ENCODE measurements at places on chromosomes 5 and 9.

- no peak for DNase-seq
Measured at GRCh38 chr5:51960617-51961121, 577.4 kb downstream of the ISL1 start.

DNA sequence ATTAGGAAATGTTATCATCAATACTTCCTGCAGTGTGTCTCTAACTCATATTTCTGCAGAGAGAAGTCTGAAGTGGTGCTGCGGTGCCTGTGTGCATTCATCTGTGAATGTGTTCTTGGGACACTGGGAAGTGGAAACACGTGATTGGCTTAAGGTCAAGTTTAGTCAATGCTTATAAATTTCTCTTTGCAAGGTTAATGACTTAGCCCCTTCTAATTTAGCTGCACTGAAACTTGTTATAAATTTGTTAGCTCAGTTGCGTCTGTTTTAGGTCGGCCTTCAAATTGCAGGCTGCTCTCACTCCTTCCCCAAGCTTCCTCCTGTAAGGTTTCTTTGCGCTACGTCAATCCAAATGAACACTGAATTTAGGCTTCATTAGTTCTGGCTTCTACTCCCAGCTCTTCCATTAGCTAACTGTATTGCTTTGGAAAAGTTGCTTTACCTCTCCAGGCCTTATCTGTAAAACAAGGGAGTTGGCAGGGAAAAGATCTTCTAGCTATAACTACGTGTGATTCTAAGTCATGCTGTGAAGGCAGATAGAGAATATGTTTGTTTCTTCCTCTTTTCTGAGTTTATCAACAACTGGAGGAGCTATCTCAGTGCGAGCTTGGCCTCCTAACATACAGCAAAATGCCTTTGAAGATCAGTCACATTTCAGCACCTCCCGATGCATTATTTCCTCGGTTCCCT, 341.8 kb downstream of the NFIB start:
- no peak for DNase-seq

GRCh38 chr9:12975496-12975895, 200.7 kb downstream of the LURAP1L start:
- DNase-seq, result no peak

GRCh38 chr5:24645483-24645882, 705 bp upstream of the CDH10 start:
- no peak for DNase-seq

DNA sequence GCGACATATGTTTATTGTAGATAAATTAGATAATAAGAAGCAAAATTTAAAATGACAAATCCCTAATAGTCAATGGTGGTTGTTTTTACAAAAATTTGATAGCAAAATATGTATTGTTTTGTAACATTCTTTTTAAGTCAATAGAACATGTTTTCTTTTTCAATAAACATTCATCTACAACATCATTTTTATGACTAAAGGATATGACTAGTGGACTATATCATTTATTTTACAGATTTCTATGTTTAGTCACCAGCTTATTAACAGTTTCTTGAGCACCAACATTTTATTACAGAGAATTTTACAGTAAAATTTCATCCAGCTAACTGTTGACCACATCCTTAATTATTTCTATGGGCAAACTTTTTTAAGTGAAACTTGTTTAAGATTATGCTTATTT, 114.7 kb upstream of the IL7R start:
- no peak for DNase-seq

GRCh38 chr9:4050916-4051315, 249.0 kb downstream of the GLIS3 start:
- no peak for DNase-seq

DNA sequence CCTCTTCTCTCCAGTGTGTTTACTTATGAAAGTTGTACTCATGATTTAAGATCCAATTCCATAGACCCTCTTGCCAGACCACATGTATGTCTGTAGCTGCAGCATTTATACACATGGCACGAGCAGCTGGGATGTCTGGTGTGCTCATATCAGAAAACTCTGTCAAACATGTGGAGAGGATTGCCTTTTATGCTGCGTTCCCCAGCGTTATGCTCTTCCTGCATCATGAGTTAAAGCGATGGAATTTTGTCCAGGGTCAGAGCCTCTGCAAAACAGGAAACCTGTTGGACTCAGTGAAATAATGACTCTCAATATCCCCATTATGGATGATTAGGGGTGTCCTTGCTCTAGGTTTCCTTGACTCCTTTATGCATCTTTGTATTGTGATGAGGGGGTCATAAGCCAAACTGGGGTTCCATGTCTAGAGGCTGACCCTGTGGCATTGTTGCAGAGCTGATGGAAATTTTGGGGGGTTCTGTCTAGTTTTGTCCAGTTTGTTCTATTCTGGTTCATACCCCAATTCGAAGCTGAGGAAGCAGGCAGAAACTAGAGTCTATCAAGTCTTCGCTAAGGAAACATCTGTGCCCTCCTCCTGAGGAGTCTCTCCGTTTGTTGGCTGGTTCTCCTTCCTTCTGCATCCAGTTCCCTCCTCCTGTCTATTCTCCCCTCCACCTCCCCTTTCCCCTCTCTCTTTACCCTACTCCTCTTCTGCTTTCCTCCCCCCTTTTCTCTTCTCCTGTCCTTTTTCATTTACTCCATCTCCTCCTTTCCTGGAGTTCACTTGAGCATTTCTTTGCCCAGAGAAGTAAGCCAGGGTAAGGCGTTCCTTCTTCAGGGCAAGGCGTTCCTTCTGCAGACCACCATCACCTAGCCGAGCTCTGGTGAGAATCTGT, 252.8 kb downstream of the MAST4 start:
- DNase-seq, result no peak

GRCh38 chr5:122401976-122402725, 90.1 kb downstream of the SNCAIP start:
- DNase-seq, result no peak

GRCh38 chr9:132645306-132645705, 24.5 kb downstream of the DDX31 start:
- DNase-seq, result no peak
